ENCODE measurements at places on chromosomes 1 and 21.

- DNase-seq, result no peak
These were observed 470.4 kb upstream of the USP24 start for GRCh38 chr1:55685560-55685959.

- no peak for DNase-seq
These were observed 76.6 kb upstream of the KIAA0040 start for GRCh38 chr1:175269151-175269550.

DNA sequence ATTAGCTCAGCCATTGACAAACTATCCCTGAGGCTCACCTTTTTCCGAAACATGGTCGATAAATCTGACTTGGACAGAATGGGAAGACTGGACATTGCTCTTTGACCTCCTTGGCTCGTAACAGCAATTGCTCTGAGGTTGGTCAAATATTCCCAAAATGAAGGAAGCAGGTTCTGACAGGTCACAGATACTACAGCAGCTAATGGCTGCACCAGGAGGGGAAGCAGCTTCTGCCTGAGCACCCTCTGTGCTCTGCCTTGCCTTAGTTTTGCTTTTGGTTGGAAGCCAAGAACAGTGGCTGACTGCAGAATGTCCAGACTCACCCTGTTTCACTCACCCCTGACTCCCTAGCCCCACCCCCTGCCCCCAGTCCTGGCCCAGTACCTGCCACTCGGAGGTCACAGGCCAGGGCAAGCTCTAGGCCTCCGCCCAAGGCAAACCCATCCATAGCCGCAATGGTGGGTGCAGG lies 15.4 kb downstream of the ECHDC2 start:
- no peak for DNase-seq

DNA sequence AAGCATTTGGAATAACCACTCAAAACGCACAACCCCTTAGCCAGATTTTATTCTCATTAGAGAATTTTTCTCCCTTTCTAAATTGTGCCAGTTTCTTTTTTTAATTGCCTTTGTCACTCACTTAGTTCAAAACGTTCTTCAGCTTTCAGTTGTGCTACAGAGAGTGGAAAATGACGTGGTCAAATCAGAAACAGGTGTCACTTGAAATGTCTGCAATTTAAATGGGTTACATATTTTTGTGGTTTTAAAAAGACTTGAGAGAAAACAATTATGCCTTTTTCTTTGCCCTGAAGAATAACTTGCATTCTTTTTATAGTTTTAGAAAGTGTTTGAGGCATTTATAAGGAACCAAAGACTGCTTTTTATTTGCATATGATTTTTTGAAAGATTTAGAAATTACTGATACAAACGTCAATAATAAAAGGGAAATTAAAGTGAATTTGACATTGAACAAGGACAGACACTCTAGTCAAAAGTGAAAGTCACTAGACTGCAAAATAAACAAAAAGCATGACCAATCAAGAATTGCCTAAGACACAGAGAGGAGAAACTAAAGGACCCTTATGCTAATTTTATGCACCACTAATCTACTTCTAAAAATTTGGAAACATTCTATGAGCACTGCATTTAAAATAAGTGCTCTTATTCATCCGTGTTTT lies 191.0 kb downstream of the TPR start:
- DNase-seq, result no peak

DNA sequence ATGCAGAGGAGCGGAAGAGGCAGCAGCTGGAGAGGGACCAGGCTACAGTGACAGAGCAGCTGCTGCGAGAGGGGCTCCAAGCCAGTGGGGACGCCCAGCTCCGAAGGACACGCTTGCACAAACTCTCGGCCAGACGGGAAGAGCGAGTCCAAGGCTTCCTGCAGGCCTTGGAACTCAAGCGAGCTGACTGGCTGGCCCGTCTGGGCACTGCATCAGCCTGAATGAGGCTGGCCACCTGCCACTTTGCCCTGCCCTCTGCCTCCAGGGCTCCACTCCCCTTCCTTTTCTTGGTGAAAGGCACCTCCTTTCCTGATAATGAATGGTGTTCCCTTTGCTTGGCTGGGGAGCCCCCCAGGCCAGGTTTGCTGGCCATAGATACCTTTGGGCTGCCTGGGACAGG lies 3.3 kb upstream of the HMGN2 start:
- no peak for DNase-seq
